ENCODE measurements at places on chromosomes 2 and 18.

- DNase-seq = no peak
Observed at GRCh38 chr2:128681507-128681906, 362.8 kb upstream of the HS6ST1 start.

DNA sequence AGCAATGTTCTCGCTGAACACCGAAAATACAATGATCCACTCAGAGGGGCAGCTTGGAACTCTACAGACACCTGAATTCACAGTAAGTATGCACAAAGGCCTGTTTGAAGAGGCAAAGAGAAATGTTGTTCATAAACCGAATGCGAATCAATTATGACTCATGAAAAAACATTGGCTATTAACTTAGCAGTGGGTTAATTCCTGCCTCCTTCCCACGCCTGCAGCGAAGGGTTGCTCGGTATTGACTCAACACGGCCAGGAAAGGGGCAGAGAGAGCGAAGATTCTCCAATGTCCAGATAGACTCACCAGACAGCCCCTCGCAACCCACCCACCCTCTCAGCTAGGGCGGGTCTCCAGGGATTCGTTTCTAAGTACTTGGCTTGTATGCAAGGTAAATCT is 9.4 kb downstream of the CRACDL start:
- no peak for DNase-seq

DNA sequence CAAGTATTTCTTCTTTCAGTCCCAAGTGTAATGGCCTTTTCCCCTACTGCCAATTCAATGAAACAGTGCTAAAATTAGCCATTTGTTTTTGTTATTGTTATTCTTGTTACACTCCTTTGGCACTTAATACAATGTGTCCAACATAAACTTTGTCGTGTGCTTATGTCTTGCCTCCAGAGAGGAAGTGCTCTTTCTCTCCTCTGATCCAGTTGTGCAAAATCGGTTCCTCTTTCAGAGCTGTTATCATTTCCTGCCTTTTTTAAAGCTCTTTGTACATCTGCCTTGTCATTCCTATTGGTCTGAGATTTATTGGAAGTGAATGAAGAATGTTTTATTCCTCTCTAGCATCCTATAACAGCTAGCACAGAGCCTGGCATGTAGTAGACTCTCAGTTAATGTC is 623.2 kb upstream of the ID2 start:
- no peak for DNase-seq

DNA sequence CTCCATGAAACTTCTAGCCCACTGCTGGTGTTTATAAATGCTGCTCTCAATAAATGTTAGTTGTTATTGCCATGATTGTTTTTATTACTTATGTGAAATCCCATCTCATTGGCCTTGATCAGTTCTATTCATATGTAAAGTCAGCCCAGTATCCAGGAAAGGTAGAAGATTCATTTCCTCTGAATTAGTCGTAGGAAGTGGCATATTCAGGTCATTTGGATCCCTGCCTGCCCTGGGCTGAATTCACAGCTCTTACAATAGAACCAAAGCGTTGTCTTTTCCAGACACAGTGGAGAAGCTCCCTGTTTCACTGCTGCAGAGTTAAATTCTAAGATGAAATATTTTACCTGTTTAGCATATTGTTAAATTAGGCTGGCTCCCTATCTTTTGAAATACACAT is 70.3 kb downstream of the MAIP1 start:
- DNase-seq = no peak

GRCh38 chr2:155687181-155687580 is 645.3 kb downstream of the NR4A2 start:
- no peak for DNase-seq

DNA sequence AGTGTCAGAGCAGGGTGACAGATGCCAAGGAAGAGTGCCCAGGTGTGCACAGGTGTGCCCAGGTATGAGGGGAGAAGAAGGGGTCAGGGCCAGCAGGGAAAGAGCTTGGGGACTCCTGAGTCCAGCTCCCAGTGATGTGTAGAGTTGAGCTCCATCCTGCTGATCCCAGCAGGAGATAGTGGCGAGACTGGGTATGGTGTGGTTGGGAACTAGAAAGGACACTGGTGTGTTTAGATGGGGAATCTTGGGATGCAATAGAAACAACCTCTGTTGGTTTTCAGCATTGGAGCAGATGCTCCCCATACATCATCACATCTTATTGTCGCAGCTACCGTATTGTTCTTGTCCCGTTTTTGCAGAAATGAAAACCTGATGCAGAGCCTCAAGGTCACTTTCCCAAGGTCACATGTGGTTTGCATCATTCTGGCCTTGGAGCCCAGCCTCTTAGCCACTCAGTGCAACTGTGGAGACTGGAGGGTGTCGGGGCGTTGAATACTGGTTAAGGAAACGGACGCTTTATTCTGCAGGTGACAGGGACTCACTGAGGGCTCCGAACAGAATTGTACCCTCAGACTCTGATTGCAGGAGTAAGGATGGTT is 166.7 kb downstream of the AGAP1 start:
- no peak for DNase-seq

DNA sequence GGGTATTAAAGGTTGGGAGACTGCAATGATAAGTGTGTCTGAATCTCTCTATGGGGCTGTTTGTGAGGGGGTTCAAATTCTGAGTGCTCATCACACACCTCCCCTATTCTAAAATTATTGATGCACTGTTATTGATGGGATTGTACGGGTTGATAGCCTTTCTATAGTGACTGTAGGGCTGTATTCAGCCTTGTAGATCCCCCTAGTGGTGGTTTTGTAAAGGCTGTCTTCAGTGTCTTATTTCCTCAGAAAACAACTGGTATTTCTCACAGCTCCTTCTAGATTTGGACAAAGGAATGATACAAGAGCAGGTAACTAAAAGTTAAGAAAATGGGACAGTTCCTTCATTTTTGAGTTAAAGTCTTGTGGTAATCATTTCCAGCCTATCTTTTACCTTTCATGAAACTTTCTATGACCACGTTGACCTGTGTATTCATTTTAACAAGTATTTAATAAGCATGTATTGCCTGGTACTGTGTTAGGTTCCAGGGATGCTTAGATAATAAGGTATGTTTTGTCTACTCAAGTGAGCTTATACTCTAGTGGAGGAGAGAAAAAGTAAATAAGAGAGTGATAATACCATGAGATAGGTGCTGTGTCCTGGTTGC is 21.2 kb downstream of the SMAD4 start:
- peak; percentile 30 for DNase-seq

GRCh38 chr2:64019083-64019974 is at the start of gene VPS54:
Gene VPS54, minus strand, starts transcription at chr2:64019428. Its CDS starts 35,429 bp downstream, at chr2:63983999.
- peak; percentile 82 for DNase-seq

DNA sequence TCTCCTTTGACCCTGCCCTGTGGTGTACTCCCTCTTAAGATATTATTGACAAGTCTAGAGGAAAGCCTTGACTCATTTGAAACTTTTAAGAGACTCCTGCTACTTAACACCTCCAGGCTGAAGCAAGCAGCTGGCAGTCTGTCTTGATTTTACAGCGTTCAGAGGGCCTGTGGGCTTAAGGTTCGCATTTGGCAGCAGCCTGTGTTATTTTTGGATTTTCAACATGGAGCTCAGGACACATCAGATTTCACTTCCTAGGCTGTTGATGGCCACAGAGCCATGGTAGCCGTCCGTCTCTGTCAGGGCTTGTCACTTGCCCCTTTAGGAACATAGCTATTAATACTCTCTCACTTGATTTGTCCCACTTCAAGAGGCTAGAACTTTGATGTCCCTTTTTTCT is 73.6 kb downstream of the VWA3B start:
- DNase-seq = no peak

DNA sequence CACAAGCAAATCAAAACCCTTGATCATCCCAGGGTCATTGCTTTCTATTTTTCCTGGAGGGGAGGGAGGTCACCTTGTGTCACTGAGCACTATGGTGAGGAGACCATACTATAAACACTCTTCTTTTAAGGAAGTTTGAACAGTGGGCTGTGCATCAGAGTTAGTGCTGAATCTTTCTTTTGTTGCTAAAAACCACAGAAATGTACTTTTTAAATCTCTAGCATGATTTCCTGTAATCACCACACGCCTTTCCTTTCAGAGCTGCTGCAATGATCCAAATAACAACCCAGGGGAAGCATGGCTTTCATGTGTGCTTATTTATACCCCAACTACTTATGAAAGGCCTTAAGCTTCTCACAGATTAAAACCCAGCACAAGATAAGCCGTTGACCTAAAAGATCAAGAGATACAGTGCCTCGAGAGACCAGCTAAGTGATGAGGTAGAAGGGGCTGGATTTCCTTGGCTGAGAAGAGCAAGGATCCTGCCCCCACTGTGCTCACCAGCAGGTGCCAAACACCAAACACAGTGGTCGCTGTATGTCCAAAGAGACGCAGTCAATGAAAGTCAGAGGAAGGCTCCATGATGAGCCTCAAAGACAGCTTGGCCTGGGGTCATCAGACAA is 34.7 kb downstream of the TRABD2A start:
- DNase-seq = no peak
